ENCODE measurements at places on chromosomes 2 and 18.

GRCh38 chr2:142694282-142694681 lies 183.2 kb upstream of the KYNU start:
- no peak for DNase-seq

GRCh38 chr2:180692322-180692721 lies 288.1 kb upstream of the UBE2E3 start:
- no peak for DNase-seq

- peak; percentile 10 for DNase-seq
These were observed 16.3 kb upstream of the GTF2A1L start for GRCh38 chr2:48601349-48601748.

DNA sequence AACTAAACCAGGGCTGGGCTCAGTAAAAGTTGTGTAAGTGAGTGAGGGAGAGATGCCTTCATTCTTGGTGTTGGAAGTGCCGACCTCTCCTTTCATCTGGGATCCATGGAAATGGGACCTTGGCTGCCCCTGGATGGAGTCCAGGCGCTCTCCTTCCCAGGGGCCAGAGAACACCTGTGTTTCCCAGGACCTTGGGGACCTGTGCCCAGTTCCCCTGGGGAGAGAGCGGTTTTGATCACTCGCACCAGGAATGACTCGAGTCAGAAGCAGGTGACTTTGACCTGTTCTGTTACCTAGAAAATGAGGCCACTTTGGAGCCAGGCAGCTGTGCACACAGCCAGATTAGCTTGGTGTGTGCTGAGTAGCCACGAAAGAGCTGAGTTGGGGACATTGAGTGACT lies 97.3 kb downstream of the SH3BP4 start:
- DNase-seq: no peak

DNA sequence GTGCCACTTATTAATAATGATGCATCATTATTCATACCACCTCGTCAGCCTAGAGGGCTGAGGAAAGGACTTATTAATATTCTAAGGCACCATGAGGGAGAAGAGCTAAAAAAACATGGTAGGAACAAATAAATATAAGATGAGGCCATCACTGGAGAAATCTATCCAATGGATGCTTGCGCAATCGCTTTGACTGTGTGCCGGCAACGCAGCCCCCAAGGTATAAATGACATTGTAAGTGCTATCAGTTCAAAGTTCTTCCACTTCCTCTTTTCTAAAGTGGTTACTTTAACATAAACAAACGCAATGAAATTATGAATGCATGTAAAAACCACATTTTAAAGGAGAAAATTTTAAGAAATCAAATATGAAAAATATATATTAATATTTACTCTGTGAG lies 164.6 kb downstream of the EIPR1 start:
- DNase-seq: no peak

DNA sequence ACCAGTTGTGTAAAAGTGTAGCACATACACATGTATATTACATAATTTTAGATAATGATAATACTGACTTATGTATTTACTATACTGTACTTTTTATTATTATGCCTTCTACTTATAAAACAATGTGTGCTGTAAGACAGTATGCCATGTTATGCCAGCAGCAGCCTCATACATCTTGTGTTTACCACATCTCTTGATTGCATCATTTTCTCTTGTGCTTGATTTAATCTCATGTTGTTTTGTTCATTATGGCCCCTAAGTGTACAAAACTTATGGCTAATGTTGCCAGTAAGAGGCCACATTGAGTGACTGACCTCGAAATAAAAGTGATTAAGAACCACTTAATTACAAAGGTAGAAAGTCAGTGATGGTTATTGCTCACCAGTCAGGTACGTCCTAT lies 128.0 kb upstream of the SP5 start:
- no peak for DNase-seq

DNA sequence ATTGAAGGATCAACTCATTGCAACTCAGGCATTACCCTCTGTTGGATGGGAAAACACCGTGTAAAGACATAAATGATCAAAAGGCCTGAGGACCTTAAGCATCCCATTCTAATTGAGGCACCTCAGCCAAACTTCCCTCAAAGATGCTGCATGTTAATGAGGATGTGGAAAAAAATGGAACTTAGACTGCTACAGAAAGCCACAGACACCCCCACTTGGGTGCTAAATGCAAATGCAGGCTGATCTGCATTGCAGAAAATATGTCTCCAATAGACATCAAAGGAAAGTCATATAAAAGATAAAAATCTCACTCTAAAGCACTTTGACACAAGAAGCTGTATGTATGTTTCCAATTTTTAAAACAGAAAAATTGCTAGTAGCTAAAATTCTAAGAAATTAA lies 504.7 kb downstream of the KCNJ3 start:
- no peak for DNase-seq

All from stimulated activated naive CD8-positive, alpha-beta T cell treated with anti-CD3 and anti-CD28 coated beads, Interleukin-15, Interleukin-2, amounts not matched to agents 100 U/mL and 50 U/mL, for 24 hours (primary cell).